Putamen (tissue), 1 donor: ENCODE measurements at places on chromosomes 7 and 10.
A peak's percentile ranks its signal among the peaks of the same experiment; 100 is the strongest.

DNA sequence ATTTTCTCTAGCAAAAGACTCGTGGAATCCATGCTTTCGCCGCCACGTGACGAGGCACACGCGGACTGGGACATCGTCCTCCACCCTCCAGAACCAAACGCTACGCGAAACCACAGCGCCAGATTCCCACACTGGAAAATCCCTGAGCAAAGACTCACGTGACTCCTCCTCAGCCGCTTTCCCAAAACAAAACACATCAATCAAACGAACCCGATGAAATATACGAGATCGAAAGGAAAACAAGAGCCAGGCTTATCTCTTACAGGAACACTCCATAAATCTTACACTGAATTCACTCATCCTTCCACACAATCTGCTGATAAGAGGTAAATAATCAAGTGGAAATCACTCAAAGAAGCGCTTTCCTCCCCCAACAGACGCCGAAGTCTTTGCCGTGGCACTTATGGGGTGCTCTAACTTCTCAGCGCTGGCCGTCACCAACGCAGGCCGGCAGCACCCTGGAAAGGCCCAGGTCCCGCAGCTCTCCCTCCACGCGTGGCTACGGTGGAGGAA lies 23.8 kb downstream of the DIP2C start:
- DNase-seq: no peak

DNA sequence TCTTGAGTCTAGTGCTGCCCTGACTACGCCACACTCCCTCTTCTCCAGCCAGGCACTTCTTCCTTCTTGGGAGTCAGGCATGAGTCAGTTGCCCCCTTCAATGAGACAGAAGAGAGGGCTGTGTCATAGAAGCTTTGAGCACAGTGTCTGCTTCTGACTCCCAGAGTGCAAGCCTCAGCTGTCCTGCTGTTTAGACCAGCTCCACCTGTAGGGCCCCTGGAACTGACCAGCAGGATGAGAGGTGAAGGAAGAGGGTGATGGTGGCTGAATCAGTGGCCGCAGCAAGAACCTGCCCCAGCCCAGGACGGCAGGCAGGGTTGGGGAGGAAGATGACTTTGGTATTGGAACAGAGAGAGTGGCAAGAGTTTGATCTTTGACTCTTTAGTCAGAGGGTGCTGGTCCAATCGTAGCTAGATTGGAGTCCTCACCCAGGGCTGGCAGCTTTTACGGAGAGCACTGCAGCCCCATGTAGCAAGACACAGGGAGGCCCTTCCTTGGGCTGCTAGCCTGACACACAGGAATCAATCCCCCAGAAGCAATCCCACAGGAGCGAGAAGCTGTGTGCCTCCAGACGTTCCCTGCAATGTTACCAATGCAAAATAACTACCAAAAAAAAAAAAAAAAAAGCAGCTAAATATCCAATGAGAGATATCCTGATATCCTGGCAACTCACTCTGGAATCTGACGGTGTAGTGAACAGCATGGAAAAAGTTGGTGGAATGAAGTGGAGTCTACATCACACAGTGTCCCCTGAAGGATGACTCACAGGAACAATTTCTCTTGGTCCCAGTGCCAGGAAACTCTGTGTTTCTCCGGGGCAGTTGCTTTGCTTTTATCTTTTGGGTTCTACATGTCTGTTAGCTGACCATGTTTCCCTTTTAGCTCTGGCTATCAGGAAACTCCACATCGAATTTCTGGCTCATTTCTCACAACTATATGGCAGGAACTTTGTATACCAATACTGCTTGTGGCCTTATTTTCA lies 6.9 kb downstream of the C10orf62 start:
- no peak for DNase-seq

DNA sequence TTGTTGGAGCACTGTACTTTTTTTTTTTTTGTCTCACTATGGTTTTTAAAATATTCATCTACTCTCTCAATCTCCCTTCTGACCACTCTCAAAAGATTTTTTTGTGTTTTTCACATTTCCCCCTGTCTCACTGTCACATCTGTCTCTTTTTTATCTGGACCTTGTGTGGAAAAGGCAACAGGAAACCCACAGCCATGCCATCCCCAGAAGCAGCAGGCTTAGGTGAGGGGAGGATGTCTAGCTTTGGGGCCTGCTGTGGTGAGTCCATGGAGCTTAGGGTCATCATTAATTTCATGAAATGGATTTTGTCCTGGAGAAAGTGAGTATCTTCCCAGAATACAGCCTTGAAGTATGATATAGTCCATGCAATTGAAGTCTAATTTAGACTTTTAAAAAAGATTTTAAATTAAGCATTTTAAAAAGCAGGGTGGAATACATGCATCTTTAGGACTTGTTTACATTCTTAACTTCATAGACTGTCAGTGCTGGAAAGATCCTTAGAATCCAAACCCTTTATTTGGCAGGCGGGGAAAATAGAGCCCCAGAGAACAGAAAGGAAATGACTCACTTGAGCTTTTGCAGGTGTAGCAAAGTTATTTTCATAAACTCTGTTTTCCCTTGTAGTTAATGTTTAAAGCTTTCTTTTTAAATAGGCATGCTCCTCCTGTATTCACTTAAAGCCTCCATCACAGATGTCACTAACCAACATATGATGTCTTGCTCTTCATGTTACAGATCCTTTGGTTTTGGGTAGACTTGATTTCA lies 25.1 kb downstream of the MINDY4 start:
- DNase-seq: no peak

- no peak for DNase-seq
Observed at GRCh38 chr10:98485959-98486358, 39.2 kb upstream of the HPS1 start.

DNA sequence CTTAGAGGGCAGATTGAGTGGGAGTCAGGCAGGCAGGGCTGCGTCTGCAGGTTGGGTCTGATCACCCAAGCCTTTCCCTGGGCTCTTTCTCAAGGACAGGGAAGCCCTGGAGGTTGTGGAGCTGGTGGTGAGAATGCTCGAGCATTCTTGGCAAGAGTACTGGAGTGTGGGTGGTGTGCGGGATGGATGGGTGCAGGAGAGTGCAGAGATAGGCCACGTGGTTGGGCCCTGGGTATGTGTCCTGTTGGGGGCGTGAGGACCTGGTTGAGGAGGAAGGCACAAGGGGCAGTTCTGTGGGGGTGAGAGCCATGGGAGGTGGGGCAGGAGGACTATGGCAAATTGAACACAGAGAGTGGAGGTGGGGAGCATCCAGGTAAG lies 135.9 kb downstream of the PTPN20 start:
- no peak for DNase-seq

DNA sequence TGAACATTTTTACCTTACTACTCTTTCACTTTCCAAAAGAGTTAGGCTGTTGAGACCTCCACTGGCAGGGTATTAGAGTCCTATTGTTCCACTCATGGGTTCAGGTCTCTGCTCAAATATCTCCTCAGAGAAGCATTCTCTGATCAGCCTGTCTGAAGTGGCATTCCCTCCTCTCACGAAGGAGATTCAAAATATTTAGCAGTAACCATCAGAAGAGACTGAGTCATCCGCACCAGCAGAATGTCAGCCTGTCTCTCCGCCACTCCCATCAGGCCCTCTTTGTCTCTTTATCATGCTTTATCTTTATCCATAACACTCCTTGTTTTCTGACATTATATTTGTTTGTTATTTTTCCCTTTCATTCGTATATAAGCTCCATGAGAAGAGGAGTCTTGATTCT lies 79.1 kb downstream of the AASS start:
- no peak for DNase-seq

GRCh38 chr7:130091999-130092398 lies 21.7 kb downstream of the KLHDC10 start:
- no peak for DNase-seq

DNA sequence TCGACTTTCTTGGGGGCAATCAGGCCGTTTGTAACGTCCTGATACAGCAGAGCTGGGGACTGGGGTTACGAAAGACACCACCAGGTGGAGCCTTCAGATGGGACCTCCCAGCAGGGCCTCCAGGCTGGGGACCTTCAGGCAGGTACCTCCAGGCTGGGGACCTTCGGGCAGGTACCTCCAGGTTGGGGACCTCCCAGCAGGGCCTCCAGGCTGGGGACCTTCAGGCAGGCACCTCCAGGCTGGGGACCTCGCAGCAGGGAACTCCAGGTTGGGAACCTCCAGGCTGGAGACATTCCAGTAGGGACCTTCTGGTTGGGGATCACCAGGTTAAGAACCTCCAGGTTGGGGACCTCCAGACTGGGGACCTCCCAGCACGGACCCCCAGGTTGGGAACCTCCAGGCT lies 23.5 kb upstream of the GPR146 start:
- DNase-seq: no peak

DNA sequence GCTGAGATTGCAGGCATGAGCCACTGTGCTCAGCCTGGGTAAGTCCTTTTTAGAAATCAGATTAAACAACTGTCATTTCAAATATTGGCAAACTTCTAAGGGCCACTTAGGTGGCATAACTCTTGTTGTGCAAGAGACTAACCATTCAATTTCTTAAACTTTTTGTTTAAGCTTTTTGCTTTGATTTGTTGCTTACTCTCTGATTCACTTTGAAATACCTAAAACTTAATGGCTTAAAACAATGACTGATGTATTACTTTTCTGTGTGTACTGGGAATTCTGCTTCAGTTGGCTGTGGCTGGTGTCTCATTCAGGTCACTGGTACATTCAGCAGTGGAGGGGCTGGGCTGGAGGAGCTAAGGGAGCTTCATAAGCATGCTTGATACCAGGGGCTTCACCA lies 28.9 kb downstream of the ZNF25 start:
- no peak for DNase-seq

DNA sequence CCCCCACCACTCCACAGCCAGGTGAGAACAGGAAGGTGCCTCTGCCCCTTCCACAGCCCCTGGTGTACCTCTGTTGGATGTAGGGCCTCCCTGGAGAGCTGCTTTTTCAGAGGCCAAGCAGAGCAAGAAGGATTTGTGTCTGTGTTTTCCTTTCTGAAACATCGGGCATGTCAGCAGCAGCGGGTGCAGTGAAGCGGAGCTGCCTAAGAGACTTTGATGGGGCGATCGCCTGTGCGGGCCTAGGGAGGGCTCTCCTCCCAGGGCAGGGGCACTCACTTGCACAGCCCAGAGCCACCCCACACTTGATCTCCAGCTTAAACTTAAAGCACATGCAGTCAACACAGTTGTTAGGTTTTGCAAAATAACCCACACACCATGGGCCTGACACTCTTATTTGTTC lies 324.7 kb downstream of the ACTR3B start:
- no peak for DNase-seq

DNA sequence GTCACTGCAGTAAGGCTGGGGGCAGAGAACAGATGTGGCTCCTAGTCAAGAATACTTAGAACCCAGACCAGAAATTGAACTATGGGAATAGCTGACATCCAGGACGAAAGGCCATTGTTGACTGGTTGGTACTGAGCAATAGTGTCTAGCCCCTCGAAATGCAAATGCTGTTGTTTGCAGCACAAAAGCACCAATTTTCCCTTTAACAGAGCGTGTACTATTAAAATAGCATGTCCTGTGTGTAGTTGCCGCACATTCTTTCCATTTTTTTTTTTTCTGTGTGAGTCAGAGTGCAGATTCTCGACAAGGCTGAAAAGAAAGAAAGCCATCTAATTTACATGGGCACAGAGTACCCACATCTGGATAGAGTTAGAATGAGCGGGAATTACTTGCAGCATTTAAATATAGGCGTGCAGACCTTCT lies 302.4 kb downstream of the PTEN start:
- DNase-seq: peak; percentile 7

GRCh38 chr7:70092314-70093204 lies 494.3 kb downstream of the AUTS2 start:
- DNase-seq: no peak

DNA sequence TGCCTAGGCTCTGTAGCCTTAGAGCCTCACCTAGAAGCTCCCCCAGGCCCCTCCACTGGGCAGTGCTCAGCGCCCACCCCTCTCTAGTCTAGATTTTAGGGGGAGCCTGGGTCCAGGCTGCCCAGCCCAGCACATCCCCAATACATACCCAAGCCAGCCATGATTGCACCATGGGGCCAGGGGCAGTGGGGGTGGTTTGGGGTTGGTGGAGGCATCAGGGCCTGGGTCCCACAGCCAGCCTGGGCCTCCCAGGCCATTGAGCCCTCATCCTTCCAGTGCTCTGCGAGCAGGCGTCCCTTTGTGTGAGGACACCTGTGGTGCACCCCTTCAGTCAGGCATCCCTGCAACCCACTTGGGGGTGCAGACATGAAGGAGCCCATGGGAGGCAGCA lies 76.9 kb upstream of the RET start:
- no peak for DNase-seq

DNA sequence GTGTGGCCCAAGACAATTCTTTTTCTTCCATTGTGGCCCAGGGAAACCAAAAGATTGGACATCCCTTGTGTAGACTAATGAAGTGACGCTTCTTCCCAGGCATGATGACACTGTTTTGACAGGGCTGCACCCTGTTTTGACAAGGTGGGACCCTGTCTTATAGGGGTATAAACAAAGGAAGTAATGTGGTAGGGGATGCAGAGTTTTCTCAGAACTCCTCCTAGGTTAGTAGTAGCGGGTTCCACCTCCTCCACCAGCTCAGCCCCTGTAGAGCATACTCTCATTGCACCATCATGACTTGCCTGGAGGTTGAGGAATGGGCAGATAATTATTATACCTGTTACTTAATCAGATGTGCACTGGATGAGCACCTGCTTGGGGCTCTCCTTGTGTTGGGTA lies 123.1 kb downstream of the CCNY start:
- no peak for DNase-seq

- no peak for DNase-seq
Observed at GRCh38 chr10:42753507-42754154, 29.0 kb upstream of the BMS1 start.

DNA sequence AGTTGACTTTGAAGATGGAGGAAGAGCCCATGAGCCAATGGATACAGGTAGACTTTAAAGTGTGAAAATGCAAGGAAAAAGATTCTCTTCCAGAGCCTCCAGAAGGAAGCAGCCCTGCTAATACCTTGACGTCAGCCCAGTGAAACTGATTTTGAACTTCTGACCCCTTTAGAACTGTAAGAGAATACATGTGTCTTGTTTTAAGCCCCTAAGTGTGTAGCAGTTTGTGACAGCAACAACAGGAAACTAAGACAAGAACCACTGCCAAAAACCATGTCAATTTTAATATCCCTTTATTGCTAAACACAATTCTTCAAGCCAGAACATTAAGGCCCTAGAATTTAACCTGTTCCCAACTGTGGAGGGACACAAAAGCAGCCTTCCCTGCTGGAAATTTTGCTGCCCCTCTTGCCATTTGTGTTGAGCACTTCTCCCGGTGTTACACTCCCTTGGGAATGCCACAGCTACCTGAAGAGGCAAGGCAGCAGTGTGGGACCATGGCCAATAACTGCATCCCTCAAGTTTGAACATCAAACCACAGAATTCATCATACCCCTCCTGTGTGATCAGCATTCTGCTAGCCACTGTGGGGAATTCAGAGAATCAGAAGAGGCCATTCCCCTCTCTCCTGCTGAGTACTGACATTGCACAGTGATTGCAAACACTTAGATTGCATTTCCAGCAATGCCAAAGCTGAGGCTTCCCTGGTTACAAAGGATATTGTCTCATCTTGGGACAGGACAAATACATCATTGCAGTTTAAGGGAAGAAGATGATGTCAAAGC lies 12.3 kb upstream of the CCDC172 start:
- DNase-seq: no peak

- DNase-seq: no peak
Observed at GRCh38 chr10:2893158-2893845, 174.0 kb upstream of the PFKP start.
